ENCODE measurements at places on chromosomes 4 and X. TPM values are rescaled to one million over a fixed set of nuclear protein-coding genes. Genes with fewer than 3 reads are reported as not detected.

The RS1 gene
- not detected for total RNA-seq

- DNase-seq, result no peak
These were observed 628.3 kb upstream of the MAGEB2 start for GRCh38 chrX:29587107-29587506.

DNA sequence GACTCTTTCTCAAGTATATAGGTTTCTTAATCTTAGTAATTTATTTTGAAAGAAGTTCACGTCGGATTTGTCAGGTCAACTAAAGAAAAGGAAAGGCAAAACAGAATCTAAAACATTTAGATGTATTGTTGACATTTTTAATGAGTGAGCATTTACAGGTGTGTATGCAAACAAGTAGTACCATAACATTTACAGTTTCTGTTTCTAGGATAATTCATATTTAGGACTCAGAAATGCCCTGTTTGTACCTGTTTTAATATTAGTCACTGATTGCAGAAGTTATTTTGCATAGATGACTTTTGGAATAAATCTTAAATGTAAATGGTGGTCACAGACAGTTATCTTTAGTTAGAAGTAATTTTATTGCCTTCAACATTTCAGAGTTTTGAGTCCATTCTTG lies 151.3 kb upstream of the NUDT6 start:
- no peak for DNase-seq

DNA sequence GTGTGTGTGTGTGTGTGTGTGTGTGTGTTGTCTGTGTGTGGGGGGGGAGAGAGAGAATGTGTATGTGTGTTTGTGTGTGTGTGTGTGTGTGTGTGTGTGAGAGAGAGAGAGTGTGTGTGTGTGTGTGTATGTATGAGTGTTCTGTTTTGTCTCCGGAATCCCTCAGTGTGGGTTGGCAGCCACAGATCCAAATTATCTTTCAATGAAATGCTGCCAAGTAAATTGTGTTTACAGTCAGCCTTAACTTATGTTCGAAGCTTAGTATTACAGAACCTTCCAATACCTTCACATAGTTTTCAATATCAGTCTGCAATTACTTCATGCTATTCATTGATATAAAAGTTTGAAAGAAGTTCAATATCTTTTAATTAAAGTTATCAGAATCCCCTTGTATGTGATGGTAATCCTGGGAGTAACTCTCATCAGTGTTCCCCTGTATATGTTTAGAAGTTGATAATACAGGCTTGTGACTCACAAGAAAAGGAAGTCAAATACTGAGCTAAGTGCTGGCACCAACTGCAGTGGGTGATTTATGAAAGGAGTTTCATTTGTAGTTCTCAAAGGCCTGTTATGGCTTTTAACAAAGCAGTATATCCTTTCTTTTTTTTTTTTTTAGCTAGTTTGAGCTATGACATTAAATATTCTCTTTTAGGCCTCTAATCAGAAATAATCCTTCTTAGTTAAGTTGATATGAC lies 51.6 kb upstream of the HTR2C start:
- no peak for DNase-seq

DNA sequence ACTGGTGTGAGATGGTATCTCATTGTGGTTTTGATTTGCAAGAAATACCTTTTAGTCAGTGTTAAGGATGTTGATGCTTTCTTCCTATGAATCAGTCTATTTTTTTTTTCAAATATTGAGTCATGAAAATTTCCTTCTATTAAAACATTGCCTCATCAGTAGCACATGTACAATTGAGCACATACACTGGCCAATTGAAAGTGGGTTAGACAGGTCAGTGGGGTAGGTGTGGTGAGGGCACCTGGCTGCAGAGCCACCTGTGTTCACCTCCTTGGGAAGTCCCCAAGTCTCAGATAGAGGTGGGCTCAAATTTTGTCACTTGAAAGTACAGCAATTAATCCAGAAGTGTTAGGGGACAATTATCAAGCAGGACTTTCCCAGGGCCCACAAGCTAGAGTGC lies 243.7 kb downstream of the SPRY1 start:
- no peak for DNase-seq

- peak; percentile 49 for DNase-seq
These were observed 20.4 kb upstream of the FHL1 start for GRCh38 chrX:136126872-136127406.

- DNase-seq, result no peak
These were observed 1180.0 kb upstream of the TENM3 start for GRCh38 chr4:181063212-181063611.

DNA sequence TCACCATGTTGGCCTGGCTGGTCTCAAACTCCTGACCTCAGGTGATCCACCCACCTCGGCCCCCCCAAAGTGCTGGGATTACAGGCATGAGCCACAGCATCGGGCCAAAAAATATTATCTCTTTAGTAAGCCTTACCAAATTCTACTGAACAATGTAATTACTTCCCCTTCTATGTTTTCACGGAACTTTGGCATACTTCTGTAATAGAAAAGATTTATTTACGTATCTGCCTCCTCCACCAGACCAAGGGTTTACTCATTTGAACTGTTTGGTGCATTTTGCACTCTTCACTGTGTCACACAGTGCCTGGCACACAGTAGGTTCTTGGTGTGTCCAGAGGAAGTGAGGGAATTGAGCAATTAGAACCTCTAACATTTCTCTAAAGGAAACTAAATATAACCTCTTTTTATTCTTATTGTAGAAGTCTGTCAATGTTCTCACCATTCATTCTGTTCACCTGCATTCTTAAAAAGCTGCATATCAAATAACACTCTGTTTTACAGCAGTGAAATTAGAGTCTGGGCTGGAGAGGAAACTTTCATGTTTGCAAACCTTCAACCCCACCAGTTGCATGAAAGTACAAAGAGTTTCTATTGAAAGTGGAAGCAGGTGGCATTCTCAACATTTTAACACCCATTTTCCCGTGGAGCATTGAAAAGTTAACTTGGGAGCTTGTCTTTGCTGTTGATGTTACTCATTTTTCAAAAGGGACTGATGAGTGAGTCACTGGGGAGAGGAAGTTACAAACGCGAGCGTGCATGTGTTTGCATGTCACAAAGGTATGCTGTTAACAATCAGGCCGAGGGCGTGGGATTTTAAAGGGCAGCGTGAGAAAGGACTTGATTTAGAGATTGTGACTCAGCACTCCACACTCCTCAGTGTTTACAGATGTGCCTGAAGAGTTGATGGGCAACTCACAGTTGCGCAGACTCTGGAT lies 314.1 kb downstream of the STK32B start:
- peak; percentile 20 for DNase-seq

DNA sequence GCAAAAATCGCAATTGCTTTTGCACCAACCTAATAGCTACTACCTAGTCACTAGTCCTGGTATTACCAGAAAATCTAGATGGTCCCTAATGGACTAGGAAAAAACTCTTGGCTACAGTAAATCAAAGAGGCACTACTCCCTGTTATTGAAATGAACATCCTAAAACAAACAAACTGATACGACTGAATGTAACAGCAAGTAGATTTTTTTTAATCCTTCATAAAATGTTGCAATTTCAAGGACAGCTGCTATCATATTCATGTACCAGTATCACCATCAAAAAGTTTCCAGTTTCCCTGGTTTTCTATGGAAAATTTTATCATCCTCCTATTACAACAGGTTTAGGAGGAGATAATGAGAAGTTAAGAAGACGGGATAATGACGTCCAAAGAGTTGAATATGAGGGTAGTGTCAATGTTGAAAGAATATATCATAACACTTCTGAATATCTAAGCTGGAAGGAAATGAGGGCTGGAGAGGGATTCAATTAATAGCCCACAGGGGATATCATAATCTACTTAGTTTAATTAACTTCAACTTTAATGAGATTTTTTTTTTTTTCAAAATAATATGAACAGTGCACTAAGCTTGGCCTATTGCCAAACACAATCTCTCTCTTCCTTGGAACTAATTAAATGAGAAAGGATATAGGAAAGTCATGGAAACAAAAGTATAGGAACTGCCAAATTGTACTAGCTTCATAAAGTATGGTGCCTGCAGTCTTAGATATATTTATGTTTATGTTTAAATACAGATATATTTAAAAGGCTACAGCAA lies 94.8 kb upstream of the SMIM10 start:
- no peak for DNase-seq

DNA sequence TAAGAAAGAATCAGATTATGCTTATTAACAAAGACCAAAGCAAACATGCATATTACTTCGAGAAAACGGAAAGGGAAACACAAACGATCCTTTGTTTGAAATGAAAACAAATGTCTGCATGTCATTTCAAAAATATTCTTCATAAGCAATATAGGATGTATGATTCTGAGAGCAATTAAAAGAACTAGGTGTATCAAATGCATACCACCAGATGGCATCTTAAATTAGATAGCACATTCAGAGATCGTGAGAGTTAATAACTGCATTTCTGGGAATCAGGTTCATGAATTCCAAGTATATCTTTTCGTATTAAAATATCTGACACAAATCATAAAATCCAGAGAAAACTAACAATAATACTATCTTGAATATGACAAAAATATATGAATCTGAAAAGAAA lies 159.5 kb downstream of the PPP3CA start:
- DNase-seq, result no peak

DNA sequence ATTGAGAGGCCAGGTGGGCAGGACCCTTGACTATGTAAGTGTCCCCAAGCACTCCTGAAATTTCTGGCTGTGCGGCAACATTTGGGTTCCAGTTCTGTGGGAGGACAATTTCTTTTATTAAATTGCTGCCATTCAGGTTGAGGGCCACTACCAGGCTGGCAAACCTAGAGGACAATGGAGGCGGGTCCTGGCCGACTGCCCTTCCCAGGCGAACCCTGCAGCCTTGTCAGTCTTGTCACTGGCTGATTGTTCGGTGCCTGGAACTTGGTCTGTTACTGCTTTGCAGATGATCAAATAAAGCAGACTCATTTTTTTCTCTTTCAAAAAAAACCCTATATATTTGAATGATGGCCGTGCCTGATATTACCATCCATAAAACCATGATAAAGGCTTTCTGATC lies 6.6 kb upstream of the TMEM128 start:
- DNase-seq, result no peak

DNA sequence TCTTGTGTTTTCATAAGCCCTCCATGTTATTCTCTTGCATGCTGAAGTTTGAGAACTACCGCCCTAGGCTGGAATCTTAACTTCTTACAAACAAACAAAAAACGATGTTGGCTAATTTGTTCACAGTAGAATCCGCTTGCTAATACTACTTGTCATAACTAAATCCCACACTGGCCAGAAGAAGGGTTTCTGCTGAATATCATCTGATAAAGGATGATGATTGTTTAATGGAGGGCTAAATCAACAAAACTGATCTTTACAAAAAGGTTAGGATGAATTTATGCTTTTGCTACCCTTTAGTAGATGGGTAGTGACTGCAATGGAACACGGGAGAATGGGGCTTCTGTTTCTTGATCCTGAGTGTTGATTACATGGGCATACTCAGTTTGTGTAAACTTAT lies 42.3 kb downstream of the SPATA4 start:
- DNase-seq, result no peak

DNA sequence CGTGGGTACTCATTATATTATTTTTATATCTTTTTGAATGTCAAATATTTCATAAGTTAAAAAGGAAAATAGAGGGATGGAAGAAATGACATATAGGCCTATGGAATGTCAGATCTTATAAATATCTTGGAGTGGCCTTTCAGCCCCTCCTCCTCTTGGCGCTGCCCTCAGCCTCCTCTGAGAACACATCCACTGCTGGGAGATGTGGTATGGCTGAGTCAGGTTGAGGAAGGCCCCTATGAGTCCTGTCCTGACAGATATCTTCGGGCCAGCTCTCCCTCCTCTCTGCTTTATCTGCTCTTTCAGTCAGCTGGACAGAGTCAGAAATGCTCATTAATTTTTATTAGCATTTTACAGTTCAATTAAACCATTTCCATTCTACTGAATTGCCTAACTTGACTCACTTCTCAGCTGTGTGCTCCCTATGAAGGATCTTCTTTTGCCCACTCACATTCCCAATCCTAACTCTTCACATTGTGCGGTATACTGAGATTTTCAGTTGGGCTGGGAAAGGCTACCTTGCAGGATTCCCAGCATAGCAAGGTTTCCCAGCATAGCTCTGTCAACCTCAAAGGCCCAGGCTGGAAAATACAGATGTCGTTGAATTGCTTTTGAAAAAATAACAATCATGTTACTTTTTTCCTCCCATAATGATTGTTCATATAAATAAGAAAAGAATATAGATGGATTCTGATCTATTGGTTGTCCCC lies 128.0 kb downstream of the ARHGEF9 start:
- peak; percentile 63 for DNase-seq

- DNase-seq, result no peak
These were observed 849.3 kb upstream of the PCDH10 start for GRCh38 chr4:132299841-132300240.

The NXF2B gene
- total RNA-seq, result not detected

DNA sequence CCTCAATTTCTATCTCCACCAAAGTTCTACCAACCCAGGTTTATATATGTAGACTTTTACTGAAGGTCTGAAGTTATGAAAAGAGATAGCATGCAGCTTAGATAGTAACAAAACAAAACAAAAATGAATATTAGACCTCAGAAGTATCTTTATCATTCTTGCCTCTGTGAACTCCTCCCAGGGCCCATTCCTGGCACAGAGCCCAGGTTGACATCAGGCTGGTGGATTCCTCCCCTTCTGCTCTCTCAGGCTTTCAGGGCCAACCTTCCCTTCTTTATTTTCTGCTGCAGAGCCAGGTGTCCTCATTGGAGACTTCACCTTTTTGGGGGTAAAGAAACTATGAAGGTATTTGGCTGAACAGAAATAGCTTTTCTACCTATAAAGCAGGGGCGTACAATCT lies 112.8 kb upstream of the PITX2 start:
- DNase-seq, result peak; percentile 30

DNA sequence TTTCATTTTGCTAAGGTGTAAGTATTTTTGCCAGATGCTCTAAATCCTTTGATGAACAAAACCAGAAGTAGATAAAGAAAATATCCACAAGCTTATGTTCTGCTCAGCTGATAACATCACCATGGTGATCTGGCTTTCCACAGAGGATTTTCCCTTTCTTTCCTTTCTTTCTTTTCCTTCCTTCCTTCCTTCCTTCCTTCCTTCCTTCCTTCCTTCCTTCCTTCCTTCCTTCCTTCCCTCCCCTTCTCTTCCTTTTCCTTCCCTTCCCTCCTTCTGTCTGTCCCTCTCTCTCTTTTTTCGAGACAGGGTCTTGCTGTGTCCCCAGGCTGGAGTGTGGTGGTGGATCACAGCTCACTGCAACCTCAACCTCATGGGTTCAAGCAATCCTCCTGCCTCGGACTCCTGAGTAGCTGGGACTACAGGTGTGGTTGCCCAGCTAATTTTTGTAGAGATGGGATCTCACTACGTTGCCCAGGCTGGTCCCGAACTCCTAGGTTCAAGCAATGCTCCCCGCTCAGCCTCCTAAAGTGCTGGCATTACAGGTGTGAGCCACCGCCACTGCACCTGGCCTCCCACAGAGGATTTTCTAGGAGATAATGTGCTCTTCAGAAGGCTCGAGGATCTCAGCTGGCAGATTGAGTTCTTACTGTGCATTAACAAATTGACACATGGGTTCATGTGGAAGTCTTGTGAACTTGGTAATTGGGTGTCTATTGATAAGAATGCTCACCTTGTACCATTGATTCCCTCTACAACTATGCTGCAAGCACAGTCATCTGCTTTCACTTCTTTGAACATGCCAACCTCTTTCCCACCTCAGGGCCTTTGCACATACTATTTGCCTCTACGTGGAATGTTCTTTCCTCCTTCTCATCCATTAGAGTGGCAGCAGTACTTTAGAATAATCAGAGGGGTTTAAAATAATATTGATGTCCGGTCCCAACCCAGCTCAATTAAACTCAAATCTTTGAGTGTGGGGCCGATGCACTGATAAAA lies 1.4 kb upstream of the RHOH start:
- DNase-seq, result no peak

The COL4A6 gene
- total RNA-seq, result 0.27 TPM

The PNMA6F gene
- total RNA-seq, result not detected

Measured in myocyte (in vitro differentiated cells).